Karpas-422 (cell line): ENCODE measurements at places on chromosomes 6 and 20.
A peak's percentile ranks its signal among the peaks of the same experiment; 100 is the strongest.

DNA sequence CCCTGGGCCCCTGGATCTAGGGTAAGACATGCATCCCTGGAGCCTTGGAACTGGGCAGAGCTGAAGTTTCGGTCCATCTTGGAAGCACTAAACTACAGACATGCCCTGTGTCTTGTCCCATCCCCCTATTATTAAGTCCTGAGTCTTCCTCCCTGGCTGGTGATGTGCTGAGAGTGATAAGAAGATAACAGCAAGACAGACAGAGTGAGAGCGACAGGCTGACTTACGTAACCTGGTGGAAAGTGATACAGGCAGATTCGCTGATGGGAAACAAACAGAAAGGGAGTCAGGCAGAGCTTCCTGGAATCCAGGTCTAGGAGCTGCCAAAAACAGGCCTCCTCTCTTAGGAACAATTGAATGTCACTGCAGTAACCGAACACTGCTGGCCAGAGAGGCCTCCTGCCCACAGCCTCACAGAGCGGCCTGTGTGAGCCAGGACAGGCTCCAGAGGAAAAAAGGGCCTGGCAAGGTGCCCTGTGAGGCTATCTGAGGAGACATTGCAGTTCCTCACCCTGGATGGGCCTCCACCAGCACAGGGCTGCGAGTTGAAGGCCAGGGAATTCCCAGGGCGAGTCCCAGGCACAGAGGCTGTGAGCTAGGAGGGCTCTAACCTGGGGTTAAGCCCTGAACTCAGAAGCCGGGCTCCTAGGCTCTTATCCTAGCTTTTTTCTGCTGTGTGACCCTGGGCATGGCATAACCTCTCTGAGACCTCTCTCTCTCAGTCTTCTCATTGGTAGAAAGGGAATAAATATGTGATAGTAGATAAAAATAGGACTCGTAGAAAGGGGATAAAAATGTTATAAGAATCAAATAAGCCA is 34.2 kb upstream of the B4GALT5 start:
- DNase-seq: no peak

GRCh38 chr6:32982702-32983492 is 14.5 kb downstream of the BRD2 start:
- peak; percentile 73 for DNase-seq

DNA sequence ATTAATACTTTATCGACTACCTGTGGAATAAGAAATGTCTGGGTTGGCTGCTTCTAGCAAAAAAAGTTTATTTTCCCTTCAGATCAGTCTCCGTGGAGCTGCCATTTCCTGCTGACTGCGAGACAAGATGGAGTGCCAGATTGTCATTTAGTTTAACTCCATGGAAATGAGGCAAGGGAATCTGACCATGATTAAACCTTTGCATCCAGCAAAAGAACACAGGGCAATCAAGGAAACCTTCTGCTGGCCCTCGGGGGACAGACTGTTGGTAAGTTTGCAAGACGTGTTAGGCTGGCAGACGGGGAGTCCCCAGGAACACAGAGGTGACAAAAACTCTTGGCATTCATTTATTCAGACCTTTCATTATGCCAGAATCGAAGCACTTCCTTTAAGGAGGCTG is 52.2 kb upstream of the SPACA1 start:
- no peak for DNase-seq

- DNase-seq: no peak
These were observed 26.5 kb downstream of the HEBP2 start for GRCh38 chr6:138430361-138431145.
